ENCODE measurements at places on chromosomes 16 and 17.

DNA sequence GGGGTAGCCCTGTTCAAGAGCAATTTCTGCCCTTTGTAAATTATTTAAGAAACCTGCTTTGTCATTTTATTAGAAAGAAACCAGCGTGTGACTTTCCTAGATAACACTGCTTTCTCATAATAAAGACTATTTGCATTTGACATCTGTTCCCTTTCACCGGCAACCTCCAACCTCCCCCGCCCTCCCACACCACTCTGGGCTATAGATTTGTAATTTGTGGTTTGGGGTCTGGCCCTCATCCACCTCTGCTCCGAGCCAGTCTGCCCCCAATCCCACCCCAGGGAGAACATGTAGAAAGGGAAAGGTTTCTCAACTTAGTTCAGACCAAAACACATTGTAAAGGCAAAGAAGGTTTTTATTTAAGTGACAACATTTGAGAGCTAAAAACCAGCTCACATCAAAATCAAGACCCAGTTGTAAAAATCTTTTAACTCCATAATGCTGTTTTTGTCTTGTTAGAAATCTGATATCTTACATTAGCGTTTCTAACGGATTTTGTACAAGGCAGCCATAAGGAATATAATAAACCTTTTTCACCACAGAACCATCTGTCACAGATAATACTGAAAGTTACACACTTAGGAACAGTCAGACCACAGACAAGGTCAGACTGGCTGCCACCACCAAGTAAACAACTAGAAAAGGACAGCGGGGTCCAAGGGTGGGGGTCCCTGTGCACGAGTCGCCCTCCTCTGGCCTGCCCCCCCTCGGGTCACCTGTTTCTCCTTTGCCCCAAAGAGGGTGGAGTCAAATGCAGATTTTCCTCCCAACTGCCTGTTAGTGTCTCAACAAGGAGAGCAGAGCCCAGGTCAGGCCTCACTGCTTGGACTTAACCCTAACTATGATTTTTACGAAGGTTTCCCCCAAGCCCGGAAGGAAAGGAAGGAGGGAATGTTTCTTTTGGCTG is 6.9 kb downstream of the PIMREG start:
- DNase-seq: no peak

- peak; percentile 15 for DNase-seq
These were observed 2.2 kb downstream of the TMEM132E start for GRCh38 chr17:34581446-34582184.

- no peak for DNase-seq
These were observed 21.1 kb downstream of the CLUH start for GRCh38 chr17:2690165-2691068.

DNA sequence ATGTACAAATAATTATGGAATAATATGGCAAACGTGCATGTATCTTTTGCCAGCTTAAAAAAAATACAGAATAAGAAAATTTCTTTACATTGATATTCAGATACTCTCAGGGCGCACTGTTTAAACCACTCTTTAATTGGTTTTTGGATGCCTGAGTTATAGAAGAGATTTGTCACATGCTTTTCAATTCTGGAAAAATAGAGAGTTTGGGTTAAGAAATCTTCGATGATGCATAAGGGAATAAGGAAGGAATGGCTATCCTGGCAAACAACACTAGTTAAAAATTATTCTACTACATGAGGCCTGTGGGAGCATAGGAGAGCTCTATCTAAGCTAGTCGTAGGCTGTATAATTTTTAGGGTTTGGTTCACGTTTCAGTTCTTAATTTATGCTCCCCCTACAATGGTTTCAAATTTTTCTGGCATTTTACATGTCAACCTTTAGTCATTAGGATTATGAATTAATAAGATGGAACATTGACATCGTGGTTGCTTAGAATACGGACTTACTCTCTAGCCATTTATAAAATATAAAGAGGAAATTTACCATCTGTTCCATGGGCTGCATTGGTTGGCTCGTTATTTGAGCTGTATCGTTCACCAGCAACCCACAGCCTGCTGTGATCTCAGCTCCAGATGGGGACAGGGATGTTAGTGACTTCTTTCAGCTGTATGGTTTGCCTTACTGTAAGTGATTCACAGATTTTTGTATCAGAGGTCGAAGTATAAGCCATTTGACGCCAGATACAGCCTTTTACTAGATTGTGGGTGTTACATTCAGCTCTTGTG is 15.9 kb downstream of the NARF start:
- DNase-seq: no peak

DNA sequence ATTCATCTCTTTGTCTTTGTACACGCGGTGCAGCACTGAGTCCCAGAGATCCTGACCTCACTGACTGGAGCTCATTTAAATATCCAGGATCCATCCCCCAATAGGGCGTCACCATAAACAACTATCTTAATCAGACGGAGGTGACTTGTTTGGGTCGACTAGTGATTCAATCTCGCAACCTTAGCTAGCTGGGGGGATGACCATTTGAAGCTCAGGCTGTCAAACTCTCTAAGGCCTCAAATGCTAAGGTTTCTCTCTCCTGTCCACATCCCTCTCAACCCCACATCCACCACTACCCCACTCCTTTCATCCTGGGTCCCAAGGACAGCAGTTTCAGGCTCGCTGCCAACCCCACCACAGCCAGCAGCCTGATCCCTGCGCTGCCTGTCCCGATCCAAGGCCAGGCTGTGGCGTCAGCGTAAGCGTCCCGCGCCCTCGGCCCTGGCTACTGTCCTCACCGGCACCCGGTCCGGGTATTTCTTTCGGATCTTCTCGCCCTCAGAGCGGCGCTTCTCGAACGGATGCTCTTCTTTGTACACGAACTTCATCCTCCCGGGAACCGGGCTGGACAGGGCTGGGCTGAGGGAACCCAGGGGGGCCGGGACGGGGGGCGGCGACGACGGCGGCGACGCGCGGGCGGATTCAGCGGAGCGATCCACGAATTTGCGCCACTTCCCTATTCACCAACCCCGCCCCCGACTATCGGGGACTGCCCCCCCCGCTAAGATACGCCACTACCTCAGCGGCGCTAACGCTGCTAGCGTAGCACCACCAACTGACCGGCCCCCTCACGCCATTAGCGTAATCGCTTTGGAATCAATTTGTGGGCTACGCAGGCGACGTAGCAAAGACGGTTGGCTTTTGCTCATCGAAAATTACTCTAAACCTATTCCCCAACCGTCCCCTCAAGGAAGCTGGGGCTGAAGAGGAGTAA is at the start of gene GABARAP:
GABARAP (minus strand) TSS at position 667 of the 934 bp plus-strand sequence; CDS start at position 548, 119 bp downstream.
- DNase-seq: peak; percentile 98

DNA sequence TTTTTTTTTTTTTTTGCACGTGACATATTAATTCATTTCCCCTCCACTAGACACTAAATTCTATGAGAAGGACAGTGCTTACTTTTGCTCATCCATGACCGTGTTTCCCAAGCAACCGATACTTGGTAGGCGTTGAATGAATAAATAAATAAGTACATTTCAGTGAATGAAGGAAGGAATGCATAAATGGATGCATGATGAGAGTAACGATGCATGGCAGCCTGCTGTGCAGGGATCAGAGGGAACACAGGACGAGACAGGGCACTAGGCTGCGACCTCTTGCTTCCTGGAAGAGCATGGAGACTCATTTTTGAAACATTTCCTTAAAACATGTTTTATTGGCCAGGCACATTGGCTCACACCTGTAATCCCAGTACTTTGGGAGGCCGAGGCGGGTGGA is 84.2 kb downstream of the UTP18 start:
- DNase-seq: no peak

DNA sequence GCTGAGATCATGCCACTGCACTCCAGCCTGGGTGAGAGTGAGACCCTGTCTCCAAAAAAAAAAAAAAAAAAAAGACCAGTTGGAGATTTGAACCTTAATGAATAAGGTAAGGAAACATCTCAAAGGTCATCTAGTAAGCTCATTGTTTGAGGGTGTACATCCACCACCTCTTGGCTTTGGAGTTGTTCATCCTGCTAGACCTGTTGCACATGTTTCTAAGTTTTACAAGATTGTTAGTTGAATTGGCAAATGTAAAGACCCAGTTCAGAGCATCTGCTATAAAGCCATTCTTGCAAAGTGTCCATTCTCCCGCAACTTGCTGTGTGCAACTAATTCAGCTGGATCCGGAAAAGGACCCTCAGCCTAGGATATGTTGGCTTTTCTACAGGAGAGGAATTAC is 1.5 kb downstream of the PSMD7 start:
- DNase-seq: no peak

DNA sequence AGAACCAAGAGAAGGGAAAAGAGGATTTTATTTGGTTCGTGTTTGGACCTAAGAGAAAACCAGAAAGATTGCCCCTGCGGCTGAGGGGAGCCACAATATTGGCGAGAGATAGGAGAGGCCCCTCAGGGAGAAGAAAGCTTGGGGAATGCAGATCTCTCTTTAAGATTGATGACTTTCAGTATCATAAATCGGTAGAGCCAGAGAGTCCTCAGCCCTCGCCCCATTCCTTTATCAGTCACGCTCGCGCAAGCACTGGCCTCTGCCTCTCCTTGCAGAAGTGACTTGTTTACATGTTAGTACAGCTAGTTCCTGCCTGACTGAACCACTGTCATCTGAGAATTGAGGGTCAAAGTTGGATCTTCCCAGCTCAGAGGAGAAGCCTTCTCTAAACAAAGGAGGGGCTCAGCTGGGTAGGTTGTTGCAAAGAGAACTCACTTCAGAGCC is 21.5 kb upstream of the KRT19 start:
- no peak for DNase-seq

DNA sequence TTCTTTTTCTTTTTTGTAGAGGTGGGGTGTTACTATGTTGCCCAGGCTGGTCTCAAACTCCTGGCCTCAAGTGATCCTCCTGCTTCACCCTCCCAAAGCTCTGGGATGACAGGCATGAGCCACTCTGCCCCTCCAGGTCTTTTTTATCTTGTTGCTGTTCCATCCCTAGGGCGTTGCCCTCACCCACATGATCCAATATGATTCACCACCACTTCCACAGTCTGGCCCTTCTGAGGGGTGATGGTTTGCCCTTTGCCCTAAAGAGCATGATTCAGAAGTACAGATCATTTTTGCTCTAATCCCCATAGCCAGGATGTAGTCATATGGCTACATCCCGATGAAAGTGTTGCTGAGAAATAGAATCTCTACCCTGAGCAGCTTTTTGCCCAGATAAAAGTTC is 18.8 kb downstream of the STX4 start:
- DNase-seq: peak; percentile 77

DNA sequence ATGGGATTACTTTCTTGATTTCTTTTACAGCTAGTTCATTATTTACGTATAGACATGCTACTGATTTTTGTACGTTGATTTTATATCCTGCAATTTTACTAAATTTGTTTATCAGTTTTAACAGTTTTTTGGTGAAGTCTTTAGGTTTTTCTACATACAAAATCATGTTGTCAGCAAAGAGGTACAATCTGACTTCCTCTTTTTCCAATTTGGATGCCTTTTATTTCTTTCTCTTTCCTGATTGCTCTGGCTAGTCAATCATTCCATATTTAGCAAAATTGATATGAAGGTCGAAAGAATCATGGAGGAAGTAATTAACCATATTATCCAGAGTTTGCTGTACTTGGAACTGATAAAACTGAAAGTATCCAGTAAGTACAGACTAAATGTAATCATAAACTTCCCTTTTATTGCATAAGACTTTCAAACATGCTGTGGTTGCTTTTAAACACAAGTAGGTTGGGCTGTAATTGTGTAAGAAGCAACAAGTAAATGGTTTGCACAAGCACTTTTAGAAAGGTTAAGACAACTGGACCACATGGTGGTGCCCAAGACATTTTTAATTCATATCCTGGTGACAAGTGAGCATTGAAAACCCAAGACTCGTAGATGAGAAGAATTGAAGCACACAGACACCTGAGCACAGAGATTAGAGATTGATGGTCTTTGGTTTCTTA is 8.4 kb downstream of the GDE1 start:
- peak; percentile 52 for DNase-seq

- DNase-seq: no peak
These were observed 27.3 kb downstream of the MIS12 start for GRCh38 chr17:5513628-5514027.

- DNase-seq: no peak
These were observed 40.2 kb downstream of the GPT2 start for GRCh38 chr16:46924402-46924801.

- no peak for DNase-seq
These were observed 29.0 kb downstream of the HELZ start for GRCh38 chr17:67215991-67216421.

DNA sequence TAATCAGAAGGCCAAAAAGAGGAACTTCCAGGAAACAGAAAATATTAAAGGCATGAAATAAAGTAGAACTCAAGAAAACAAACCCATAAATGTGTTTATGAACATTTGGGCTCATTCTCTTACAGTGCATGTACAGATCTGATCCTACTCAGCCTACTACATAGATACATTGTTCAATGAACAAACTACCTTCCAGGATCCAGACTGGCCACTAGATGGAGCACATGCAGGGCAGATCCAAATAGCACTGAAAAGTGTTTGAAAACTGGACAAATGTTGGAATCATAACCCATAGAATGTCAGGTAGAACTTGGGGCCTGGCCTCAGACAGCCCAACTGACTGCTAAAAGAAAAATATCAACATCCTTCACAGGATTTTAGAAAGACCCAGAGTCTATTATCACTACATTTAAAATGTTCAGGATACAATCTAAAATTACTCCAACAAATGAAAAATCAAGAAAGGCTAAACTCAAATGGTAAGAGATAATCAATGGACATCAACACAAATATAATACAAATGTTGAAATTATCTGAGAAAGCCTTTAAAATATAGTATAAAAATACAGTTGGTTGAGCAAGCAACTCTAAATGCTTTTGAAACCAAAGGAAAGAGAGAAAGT is 122.4 kb upstream of the NUDT7 start:
- peak; percentile 27 for DNase-seq

DNA sequence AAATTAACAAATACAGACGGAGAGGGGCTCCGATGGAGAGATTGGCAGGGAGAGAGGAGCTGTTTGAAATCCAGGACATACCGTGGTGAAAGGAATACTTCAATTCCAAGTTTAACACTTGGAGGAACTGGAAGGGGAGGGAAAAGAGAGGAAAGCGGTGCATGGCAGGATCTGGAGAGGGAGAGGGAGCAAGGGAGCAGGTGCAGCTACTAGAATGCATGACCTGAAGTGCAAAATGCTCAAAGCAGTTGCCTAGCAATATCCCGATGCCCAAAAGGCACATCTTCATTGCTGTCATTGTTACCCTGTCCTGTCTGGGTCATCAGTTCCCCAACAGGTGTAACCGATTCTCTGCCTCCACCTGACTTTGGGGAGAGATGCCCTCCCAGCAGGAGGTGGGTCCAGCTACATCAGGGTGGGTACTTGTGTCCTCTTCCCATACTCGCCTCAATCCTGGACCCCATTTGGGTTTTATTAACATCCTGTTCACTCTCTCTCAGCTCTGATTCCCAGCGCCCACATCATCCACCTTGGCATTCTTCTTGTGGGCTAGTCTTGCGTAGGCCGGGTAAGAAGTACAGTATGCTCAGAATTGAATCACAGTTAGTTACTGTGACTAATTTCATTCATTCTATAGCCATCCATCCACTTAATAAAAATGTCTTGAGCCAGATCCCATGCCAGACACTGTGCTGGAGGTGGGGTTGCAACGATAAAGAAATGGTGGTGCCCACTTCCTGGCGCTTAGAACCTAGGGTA is 37.4 kb upstream of the EMP2 start:
- no peak for DNase-seq

DNA sequence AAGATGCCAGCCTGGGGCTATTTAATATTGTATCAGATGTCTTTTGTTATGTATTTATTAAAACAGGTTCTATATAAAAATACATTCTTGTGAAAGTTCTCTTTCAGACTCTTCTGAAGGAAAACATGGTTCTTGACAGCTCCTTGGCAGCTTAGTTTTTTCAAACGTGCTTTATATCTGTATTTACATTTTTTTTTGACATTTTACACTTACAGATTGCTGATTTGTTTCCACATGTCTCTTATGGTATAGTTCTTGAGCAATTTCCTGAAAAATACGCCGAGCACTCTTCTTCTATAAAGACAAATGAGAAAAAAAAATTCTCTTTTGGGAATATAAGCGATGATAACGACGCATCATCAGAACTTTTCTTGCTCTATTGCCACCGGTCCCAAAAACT is 9.5 kb downstream of the IGSF6 start:
- no peak for DNase-seq
